ENCODE measurements at places on chromosomes 12 and 14. TPM values are rescaled to one million over a fixed set of nuclear protein-coding genes. Genes with fewer than 3 reads are reported as not detected.
A peak's percentile ranks its signal among the peaks of the same experiment; 100 is the strongest.

The GALNT4 gene
- 9.6 TPM for total RNA-seq

The RTN1 gene
- total RNA-seq, result 0.25 TPM

The CACNA2D4 gene
- 14.8 TPM for total RNA-seq

The MBD6 gene
- total RNA-seq, result 111 TPM

The NAA30 gene
- total RNA-seq, result 19.4 TPM

The CNIH1 gene
- total RNA-seq, result 52.7 TPM

The LYZ gene
- 5.0 TPM for total RNA-seq

DNA sequence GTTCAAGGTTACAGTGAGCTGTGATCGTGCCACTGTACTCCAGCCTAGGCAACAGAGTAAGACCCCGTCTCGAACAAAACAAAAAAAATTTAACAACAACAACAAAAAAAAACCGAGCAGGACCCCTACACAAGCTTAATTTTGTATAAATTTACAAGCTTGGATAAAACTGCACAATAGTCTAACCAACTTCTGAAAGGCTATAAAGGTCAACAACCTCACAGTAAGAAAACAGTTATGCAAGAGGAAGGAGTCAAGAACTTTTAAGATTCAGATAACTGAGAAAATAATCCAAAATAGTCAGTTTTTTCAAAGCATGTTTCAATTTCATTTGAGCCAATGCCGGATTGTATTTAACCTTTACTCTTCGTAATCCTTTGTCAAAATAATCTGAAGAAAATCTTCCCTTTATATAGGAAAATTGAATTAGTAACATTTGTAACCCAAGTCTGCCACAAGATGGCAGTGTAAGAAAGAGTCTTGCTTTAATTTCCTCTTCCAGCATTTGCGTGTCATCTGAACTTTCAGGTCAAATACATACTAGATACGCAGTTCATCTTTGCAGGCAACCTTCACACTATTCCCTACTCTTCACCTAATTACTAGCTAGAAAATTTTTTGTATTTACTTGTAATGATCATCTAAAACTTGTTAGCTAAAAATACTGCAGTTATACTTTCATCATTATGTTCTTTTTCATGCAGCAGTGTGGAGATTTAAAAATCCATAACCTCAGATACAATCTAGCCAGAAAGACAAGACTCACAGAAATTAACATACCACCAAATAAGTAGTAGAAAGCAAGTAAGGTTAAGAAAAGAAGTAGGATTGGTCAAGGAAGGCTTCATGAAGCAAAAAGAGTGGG is 5.8 kb downstream of the CCNB1IP1 start:
- peaks cover under 1% of the 10 kb centered on the region for H3K4me1 ChIP-seq
- H3K27me3 ChIP-seq, result no peaks in the 10 kb centered on the region
- H3K36me3 ChIP-seq, result peaks cover 20% of the 10 kb centered on the region
- H3K27ac ChIP-seq, result no peak overlapping the region
- DNase-seq, result no peak
- H3K4me3 ChIP-seq, result no peak overlapping the region

DNA sequence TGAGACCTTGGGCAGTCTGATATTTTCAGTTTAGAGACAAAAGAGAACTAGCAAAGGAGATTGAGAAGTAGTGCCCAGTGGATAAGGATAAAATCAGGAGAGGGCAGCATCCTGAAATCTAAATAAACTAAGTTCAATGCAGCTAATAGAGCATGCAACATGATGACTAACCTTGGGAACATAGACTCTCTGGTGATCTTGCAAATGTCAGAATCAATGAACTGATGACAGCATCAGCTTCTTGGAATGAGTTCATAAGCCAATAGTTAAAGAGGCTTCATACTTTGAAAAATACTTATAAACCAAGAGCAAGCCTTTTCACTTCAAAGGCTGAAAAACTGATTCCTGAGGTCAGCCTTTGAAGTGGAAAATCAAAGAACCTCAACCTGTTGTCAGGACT is 8.2 kb downstream of the TAS2R19 start:
- no peak overlapping the region for H3K27ac ChIP-seq
- H3K36me3 ChIP-seq, result no peaks in the 10 kb centered on the region
- H3K27me3 ChIP-seq, result no peaks in the 10 kb centered on the region
- no peak for DNase-seq
- H3K4me1 ChIP-seq, result no peaks in the 10 kb centered on the region

DNA sequence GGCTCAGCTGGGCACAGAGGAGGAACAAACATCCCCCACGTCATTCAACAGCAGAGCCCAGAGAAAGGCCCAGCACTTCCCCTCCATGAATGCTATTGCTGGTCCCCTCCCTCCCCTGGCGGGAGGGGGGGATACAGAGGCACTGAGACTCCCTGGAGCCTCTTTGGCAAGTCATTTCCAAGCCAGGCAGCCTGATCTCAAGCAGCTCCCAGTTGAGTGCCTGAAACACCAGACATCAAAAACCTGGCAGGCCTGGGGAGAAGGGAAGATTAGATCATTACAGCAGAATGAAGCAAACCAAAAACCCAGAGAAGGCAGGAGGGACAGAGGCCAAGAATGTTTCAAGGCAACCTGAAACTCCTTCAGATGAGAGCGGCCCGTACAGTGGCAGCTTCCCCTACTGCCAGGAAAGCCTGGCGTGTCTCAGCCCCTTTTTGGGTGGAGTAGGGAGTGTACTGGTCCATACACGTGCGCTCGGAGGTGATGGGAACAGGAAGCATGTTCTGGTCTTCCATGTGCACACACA is 92.1 kb downstream of the LRRC74A start:
- H3K36me3 ChIP-seq, result no peaks in the 10 kb centered on the region
- DNase-seq, result peak; percentile 31
- H3K27me3 ChIP-seq, result no peaks in the 10 kb centered on the region
- no peak overlapping the region for H3K4me3 ChIP-seq
- no peak overlapping the region for H3K27ac ChIP-seq

DNA sequence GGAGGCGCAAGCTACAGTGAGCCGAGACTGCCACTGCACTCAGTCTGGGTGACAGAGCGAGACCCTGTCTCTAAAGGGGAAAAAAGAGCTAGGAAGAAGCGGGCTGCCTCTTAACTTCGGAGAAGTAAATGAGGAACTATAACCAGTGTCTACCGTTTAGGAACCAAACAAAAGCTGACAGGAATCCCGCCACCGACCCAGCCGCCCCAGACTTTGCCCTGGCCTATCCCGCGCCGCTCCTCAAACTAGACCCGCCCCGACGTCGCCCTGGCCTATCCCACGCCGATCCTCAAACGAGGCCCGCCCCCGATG is 568 bp upstream of the SIVA1 start:
- H3K4me3 ChIP-seq, result peak overlapping the region; percentile 74
- peak overlapping the region; percentile 65 for H3K27ac ChIP-seq
- peaks cover 22% of the 10 kb centered on the region for H3K36me3 ChIP-seq
- no peak for DNase-seq

- no peaks in the 10 kb centered on the region for H3K27me3 ChIP-seq
- peak within 1 kb of the TSS; percentile 86 for H3K27ac ChIP-seq
- H3K36me3 ChIP-seq, result no peaks in the 10 kb centered on the region
- DNase-seq, result peak; percentile 97
Observed at GRCh38 chr12:110501752-110502738, at the start of the genes RAD9B and VPS29. Gene RAD9B (plus strand): TSS chr12:110502331. CDS start chr12:110502338, 7 bp downstream. Gene VPS29 (minus strand): TSS chr12:110502111. CDS start chr12:110502051, 60 bp downstream.

DNA sequence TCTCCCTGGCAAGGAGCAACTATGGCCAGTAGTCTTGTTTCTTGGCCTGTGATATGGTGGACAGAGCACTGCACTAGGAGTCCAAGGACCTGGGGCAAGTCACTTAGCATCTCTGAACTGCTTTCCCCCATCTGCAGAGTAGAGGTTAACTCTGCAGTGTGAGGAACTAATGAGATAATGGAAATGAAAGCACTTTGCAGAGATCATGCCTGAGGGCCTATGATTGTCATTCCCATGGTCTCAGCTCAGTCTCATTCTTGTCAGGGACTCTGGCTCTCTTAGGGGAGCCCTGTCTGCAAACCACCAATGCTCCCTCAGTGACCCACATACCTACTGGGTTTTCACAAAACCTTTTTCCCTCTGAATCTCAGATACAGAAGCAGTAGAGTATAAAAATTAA is 6.5 kb upstream of the PNMA1 start:
- peaks cover 22% of the 10 kb centered on the region for H3K36me3 ChIP-seq
- no peak for DNase-seq
- H3K27ac ChIP-seq, result no peak overlapping the region
- no peaks in the 10 kb centered on the region for H3K4me1 ChIP-seq
- H3K27me3 ChIP-seq, result no peaks in the 10 kb centered on the region

DNA sequence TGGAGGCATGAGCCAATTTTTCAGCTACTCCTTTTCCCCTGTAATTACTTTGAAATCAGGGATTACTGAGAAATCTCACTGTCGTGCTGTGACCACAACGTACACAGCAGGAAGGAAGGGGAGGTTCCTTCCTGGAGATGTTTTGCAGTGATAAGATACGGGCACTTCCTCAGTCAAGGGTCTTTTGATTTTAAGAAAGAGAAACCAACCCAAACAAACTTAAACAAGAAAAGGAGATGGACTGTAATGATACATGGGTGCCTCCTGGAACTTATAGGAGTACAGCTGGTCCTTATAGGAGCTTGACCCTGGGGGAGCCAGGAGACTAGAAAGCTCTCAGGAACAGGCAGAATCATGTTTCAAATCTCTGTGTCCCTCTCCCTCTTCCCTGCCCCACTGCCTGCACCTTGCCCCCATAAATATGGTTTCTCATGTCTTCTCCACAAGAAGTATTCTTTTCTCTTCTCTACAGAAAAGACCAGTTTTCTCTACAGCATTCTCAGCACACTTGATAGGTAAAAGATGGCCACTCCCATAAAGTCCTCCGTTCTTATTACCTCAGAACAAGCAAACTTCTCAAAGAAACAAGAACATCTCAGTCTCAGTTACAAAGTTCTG is 281.1 kb upstream of the AMIGO2 start:
- H3K4me3 ChIP-seq, result peak overlapping the region; percentile 48
- peak overlapping the region; percentile 97 for H3K27ac ChIP-seq
- H3K36me3 ChIP-seq, result no peaks in the 10 kb centered on the region

DNA sequence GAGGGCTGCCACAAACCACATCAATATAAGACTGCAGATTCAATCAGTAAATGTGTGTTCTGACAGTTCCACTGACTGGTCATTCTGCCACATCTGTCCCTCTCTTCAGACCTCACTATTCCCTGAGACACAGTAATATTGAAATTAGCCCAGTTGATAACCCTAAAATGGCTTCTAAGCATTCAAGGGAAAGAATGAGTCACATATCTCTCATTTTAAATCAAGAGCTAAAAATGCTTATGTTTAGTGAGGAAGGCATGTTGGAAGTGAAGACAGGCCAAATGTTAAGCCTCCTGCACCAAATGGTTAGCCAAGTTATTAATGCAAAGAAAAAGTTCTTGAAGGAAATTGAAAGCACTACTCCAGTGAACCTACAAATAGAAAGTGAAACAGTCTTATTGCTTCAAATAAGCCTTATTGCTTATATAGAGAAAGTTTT is 24.5 kb upstream of the KIF21A start:
- no peaks in the 10 kb centered on the region for H3K36me3 ChIP-seq
- DNase-seq, result no peak
- H3K27ac ChIP-seq, result peak overlapping the region; percentile 47
- H3K27me3 ChIP-seq, result no peaks in the 10 kb centered on the region
- no peak overlapping the region for H3K4me3 ChIP-seq

DNA sequence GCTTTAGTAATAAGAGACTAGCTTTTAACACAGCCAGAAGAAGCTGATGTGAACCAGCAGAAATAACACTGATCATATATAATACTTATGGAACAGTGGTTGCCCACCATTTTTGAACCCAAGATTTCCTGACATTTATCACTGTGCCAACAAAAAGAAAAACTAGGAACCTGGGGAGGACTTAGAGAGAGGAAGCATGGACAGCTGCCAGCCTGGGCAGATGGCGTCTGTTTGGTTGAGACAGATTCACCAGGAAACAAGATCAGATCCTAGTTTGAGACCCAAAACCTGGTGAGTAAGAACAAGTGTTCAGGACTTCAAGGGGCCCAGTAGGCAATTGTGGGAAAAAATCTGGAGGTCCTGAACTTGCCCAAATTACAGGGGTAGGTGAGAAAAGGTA is 95.3 kb downstream of the BICD1 start:
- no peaks in the 10 kb centered on the region for H3K36me3 ChIP-seq
- H3K27ac ChIP-seq, result no peak overlapping the region
- no peak for DNase-seq
- no peaks in the 10 kb centered on the region for H3K4me1 ChIP-seq
- no peak overlapping the region for H3K4me3 ChIP-seq

- no peak within 1 kb of the TSS for H3K4me3 ChIP-seq
- H3K36me3 ChIP-seq, result no peaks in the 10 kb centered on the region
- no peak within 1 kb of the TSS for H3K27ac ChIP-seq
- H3K27me3 ChIP-seq, result peaks cover 6% of the 10 kb centered on the region
- no peaks in the 10 kb centered on the region for H3K4me1 ChIP-seq
Observed at GRCh38 chr14:80211153-80212022, at the start of gene DIO2. Gene DIO2 (minus strand): TSS chr14:80211504. CDS start chr14:80211472, 32 bp downstream.

DNA sequence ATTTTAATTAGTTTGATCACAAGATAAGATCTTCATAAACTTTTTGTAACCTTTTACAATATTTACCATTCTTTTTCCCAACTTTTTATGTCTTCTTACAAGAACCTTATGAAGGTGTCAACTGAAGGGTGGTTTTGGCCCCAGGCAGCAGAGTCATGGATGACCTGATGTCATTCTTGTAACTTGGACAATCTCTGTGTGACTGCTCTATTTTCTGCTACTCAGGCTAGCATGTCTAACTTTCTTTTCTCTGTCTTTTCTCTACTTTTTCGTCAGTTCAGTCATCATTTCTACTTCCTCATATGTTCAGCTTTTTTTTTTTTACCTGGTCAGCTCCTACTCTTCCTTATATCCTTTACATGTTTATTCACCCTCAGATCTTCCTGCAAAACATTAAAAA is 150.7 kb upstream of the PTPRQ start:
- no peak overlapping the region for H3K4me3 ChIP-seq
- no peaks in the 10 kb centered on the region for H3K4me1 ChIP-seq
- peaks cover 8% of the 10 kb centered on the region for H3K27me3 ChIP-seq

DNA sequence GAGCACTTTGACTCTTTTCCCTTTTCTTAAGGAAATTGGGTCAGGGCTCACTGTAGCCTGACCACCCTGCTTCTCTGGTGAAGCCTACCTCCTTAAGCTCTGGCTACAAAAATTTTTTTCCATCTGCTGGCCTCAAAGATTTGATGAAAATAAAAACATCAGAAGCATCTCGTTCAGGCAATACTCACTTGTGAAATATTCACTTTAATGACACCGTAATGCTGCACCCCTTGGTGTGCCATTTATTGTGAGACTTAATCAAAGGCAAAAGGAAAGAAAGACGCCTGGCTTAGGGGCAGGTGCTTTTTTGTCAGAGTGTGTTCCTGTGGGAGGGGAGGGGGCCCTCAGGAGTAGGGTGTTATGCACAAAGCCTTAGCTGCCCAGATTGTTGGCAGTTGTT is 155.0 kb upstream of the TMPO start:
- H3K27ac ChIP-seq, result no peak overlapping the region
- no peak for DNase-seq
- H3K27me3 ChIP-seq, result peaks cover 5% of the 10 kb centered on the region

DNA sequence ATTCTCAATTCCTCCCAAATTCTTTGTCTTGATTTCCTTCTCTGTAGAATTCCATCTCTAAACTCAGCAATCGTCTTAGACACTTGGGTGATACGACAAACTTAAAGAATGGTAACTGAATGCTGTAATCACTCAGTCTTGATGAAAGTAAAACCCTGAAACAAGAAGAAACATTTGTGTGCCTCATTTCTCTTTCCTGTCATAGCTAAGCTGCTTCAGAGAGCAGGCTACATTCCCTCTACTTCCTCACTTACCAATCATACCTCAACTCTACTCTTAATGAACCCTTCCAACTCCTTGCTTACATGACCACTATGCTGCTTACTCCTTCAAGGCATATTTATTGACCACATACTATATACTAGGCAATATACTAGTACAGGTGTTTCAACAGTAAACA is 8.3 kb downstream of the MAP4K5 start:
- no peak for DNase-seq
- peaks cover 18% of the 10 kb centered on the region for H3K4me1 ChIP-seq
- no peak overlapping the region for H3K4me3 ChIP-seq
